Airway epithelial cell (primary cell): ENCODE measurements at places on chromosomes 16 and 17. TPM values are rescaled to one million over a fixed set of nuclear protein-coding genes. Genes with fewer than 3 reads are reported as not detected.

The FOXL1 gene
- total RNA-seq: 2.9 and 4.3 TPM in 2 replicates

The ELAC2 gene
- 76.6 and 83.4 TPM in 2 replicates for total RNA-seq

The KRTAP9-4 gene
- total RNA-seq: not detected in 2 replicates

The ABCC3 gene
- total RNA-seq: 13.3 and 13.7 TPM in 2 replicates

The KRTAP9-8 gene
- not detected in 2 replicates for total RNA-seq

The HBA2 gene
- total RNA-seq: not detected in 2 replicates

The MYH1 gene
- not detected in 2 replicates for total RNA-seq

The CCDC40 gene
- total RNA-seq: 0.19 and 0.99 TPM in 2 replicates

The IRX3 gene
- 11.8 and 13.1 TPM in 2 replicates for total RNA-seq

The HOXB7 gene
- 0.71 TPM in 1 of 2 replicates, not detected in the other for total RNA-seq

The PRSS27 gene
- total RNA-seq: 4.4 and 5.3 TPM in 2 replicates

The MEFV gene
- total RNA-seq: under 0.01 TPM in 1 of 2 replicates, not detected in the other

The KRTAP4-5 gene
- not detected in 2 replicates for total RNA-seq

The SLC5A11 gene
- not detected in 2 replicates for total RNA-seq

The GAST gene
- 7.2 TPM in 1 of 2 replicates, not detected in the other for total RNA-seq

The DPEP3 gene
- total RNA-seq: not detected in 2 replicates

The PLEKHG4 gene
- 6.6 and 7.5 TPM in 2 replicates for total RNA-seq

The CDRT15L2 gene
- not detected in 2 replicates for total RNA-seq

The ABCC6 gene
- not detected in 2 replicates for total RNA-seq

The HMOX2 gene
- 124 and 131 TPM in 2 replicates for total RNA-seq

The ATP2A3 gene
- total RNA-seq: 0.35 TPM in 1 of 2 replicates, not detected in the other

The FAM171A2 gene
- 4.2 and 5.6 TPM in 2 replicates for total RNA-seq

The CDK5R1 gene
- 3.3 and 7.7 TPM in 2 replicates for total RNA-seq

The ADGRG3 gene
- total RNA-seq: not detected in 2 replicates

The MEIOB gene
- not detected in 2 replicates for total RNA-seq

The PIK3R5 gene
- 0.56 TPM in 1 of 2 replicates, not detected in the other for total RNA-seq

The MAPT gene
- 0.14 and 0.51 TPM in 2 replicates for total RNA-seq

The BTBD17 gene
- not detected in 2 replicates for total RNA-seq

The DNAAF8 gene
- total RNA-seq: not detected in 2 replicates

The CEMP1 gene
- not detected in 2 replicates for total RNA-seq

The EVPLL gene
- total RNA-seq: 1.8 and 1.9 TPM in 2 replicates

The CD19 gene
- not detected in 2 replicates for total RNA-seq

The HOXB3 gene
- total RNA-seq: 0.37 and 1.4 TPM in 2 replicates

The TGFB1I1 gene
- total RNA-seq: 13.1 and 16.9 TPM in 2 replicates

The MLKL gene
- total RNA-seq: 7.9 and 8.9 TPM in 2 replicates

The CDK12 gene
- total RNA-seq: 20.0 and 27.1 TPM in 2 replicates

The HOXB8 gene
- not detected in 2 replicates for total RNA-seq

The KARS1 gene
- total RNA-seq: 176 and 180 TPM in 2 replicates

The TLCD3A gene
- 31.1 and 37.1 TPM in 2 replicates for total RNA-seq

The TMEM235 gene
- not detected in 2 replicates for total RNA-seq

The ZSCAN10 gene
- not detected in 2 replicates for total RNA-seq

The SPIRE2 gene
- 1.1 and 1.2 TPM in 2 replicates for total RNA-seq

The SKAP1 gene
- total RNA-seq: not detected in 2 replicates

The SLFN14 gene
- total RNA-seq: not detected in 2 replicates

The GALR2 gene
- total RNA-seq: 0.14 and 0.78 TPM in 2 replicates

The G6PC1 gene
- total RNA-seq: not detected in 2 replicates

The HIC1 gene
- total RNA-seq: 1.0 and 2.0 TPM in 2 replicates

The PRM2 gene
- total RNA-seq: not detected in 2 replicates

The MPP3 gene
- total RNA-seq: 4.6 and 4.9 TPM in 2 replicates

The SHISA6 gene
- not detected in 2 replicates for total RNA-seq

The SLC52A1 gene
- total RNA-seq: 0.35 and 0.70 TPM in 2 replicates

The C16orf86 gene
- total RNA-seq: 1.5 and 2.3 TPM in 2 replicates

The PLD6 gene
- total RNA-seq: 0.88 and 2.8 TPM in 2 replicates

The WFDC1 gene
- 0.09 and 0.14 TPM in 2 replicates for total RNA-seq

The KRT32 gene
- 0.21 TPM in 1 of 2 replicates, not detected in the other for total RNA-seq

The LUC7L3 gene
- total RNA-seq: 22.3 and 26.0 TPM in 2 replicates

The TMC5 gene
- 0.21 and 0.46 TPM in 2 replicates for total RNA-seq
